ENCODE measurements at places on chromosomes 7 and 10.

GRCh38 chr10:75825661-75826060 is 394.2 kb downstream of the LRMDA start:
- no peaks in the 10 kb centered on the region for H3K4me1 ChIP-seq
- no peaks in the 10 kb centered on the region for H3K27me3 ChIP-seq
- H3K36me3 ChIP-seq, result no peaks in the 10 kb centered on the region
- no peak overlapping the region for H3K27ac ChIP-seq
- H3K4me3 ChIP-seq, result no peak overlapping the region
- no peak for DNase-seq

- H3K4me3 ChIP-seq, result no peak overlapping the region
- no peak for DNase-seq
- H3K36me3 ChIP-seq, result no peaks in the 10 kb centered on the region
- H3K4me1 ChIP-seq, result peaks cover 20% of the 10 kb centered on the region
Measured at GRCh38 chr7:86768967-86769760, 125.5 kb downstream of the GRM3 start.

GRCh38 chr10:13587391-13587790 is 626 bp downstream of the PRPF18 start:
- H3K36me3 ChIP-seq, result no peaks in the 10 kb centered on the region
- H3K4me1 ChIP-seq, result peaks cover 24% of the 10 kb centered on the region
- no peak overlapping the region for H3K27ac ChIP-seq
- peak overlapping the region; percentile 100 for H3K4me3 ChIP-seq

GRCh38 chr7:15087771-15088170 is 185.2 kb upstream of the DGKB start:
- no peaks in the 10 kb centered on the region for H3K27me3 ChIP-seq
- H3K4me1 ChIP-seq, result peaks cover 3% of the 10 kb centered on the region
- H3K27ac ChIP-seq, result peak overlapping the region; percentile 5

DNA sequence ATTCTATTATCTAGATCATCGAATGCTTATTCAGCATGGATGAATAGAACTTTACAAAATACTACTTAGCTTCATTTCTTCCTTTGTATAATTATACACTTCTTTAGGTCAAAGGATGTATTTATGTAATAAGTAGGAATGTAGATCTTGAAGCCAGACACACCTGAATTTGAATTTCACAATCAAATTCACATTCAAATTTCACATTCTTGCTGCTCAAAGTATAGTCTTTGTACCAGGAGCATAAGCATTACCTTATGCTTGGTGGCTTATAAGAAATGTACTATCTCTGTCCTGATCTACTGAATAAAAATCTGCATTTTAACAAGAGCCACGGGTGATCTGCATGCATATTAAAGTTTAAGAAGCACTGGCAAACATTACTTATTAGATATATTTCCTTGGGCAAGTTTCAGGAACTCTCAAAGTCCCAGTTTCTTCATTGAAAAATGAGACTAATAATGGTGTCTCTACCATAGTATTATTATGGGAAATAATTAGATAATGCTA is 112.8 kb downstream of the CACNA2D1 start:
- DNase-seq, result no peak
- no peak overlapping the region for H3K27ac ChIP-seq
- no peaks in the 10 kb centered on the region for H3K36me3 ChIP-seq

GRCh38 chr10:13972609-13973008 is 358.1 kb downstream of the FRMD4A start:
- no peaks in the 10 kb centered on the region for H3K27me3 ChIP-seq
- peaks cover 3% of the 10 kb centered on the region for H3K4me1 ChIP-seq
- no peaks in the 10 kb centered on the region for H3K36me3 ChIP-seq
- no peak for DNase-seq
- no peak overlapping the region for H3K27ac ChIP-seq
- H3K4me3 ChIP-seq, result no peak overlapping the region

DNA sequence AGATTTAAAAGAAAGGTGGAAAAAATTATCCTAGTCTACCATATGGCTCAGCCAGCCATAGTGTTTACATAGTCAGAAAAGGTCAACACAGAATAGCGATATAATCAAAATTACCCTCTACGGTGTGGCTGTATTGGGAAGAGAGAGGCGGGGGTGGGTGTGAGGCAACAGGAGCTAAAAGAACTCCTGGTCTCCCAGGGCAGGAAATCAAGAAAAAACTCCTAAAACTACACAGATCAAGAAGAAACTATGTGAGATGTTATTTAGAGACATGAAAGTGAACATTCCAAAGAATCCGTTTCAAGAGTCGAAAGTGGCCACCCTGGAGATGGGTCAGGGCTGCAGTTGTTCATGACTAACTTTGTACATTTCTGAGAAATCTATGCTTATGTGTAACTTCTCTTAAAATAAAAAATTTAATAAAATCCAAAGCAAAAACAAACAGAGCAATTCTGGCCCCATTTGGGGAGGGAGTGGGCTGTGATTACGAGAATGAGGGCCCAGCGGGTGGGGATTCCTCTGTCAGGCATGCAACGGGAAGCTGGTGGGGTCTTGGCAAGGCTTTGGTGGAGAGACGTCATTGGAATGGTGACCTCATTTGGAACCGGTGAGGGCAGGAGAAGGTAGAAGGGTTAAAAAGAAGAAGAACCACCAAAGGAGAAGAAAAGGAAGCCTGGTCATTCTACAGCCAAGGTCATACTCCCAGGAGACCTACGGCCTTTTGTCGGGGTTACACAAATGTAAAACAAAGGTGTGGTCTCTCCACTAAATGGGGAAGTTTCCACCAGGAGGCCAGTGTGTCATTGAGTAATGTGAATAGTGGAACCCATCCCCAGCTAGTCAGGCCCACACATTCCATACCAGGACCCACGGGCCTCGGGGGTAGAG is 71.2 kb upstream of the DUSP5 start:
- no peaks in the 10 kb centered on the region for H3K27me3 ChIP-seq
- no peak for DNase-seq
- H3K36me3 ChIP-seq, result no peaks in the 10 kb centered on the region
- no peak overlapping the region for H3K27ac ChIP-seq

DNA sequence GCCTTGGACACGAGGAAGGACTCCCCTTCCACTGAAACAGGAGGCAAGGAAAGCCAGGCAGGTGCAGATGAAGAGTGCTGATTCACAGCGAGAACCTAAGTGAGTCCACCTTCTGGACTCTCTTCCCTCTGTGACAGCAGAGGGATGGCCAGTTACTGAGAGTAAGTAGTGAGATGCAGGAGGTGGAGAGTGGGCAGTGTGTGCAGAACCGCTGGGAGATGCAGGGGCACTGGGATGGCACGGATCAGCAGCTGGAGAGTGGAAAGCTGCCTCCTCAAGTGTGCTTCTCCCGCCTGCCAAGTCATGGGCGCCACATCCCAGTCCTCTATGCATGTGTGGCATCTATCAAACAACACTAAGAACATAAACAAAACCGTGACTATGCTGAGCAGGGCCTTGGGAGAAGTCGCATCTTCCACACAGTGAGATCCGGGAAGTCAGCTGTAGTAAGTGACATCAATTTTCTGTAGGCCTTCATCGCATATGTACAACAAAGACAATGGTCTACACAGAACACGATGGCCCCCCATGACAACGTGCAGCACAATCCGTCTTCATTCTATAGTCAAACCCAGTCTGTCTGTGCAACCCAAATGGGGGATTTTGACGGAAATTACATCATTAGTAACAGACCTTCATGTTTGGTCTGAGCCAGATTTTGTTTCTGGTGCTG is 217.4 kb upstream of the KLF14 start:
- no peak overlapping the region for H3K27ac ChIP-seq
- no peaks in the 10 kb centered on the region for H3K4me1 ChIP-seq
- no peaks in the 10 kb centered on the region for H3K27me3 ChIP-seq

DNA sequence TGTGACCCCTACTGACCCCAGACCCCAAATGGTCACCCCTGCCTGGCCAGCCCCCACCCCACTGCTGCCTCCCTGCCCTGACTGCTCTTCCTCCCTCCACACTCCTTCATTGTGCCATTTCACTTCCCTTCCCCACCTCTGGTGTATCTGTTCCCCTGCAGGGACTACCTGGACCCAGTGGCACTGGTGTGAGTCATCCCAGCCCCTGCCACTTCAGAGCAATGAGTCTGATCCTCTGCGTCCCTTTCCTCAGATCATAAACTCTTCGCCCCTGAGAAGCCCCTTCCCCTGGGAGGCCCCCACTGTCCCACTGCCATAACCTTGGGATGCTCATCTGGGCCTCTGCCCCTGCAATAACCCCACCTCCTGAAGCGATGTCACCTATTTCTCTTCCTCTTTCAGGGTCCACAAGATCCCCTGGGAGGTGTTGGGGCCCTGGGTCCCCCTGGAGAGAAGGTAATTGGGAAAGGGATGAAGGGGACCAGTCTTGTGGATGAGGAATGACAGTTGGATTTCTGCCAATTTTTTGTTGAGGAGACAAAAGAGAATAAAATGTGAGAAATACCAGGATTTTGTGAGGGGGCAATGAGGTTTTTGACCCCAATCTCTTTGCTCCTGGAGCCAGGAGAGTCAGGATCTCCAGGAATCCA is 19.1 kb upstream of the VOPP1 start:
- DNase-seq, result no peak
- no peak overlapping the region for H3K4me3 ChIP-seq
- H3K27ac ChIP-seq, result no peak overlapping the region
- no peaks in the 10 kb centered on the region for H3K4me1 ChIP-seq
- peaks cover 13% of the 10 kb centered on the region for H3K27me3 ChIP-seq
- H3K36me3 ChIP-seq, result no peaks in the 10 kb centered on the region

DNA sequence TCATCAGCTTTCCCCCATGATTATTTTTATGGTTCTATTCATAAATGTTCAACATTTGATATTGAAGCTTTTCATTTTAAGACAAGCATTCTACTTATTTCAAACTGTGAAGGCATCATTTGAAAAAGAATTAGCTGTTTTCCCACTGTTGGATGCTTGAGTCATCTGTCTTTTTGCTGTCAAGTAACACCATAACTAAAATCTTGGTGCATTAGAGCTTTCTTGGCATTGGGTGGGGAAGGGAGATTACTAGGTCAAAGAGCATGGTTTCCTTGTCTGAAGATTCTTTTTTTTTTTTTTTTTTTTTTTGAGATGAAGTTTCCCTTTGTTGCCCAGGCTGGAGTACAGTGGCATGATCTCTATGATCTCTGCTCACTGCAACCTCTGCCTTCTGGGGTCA is 68.5 kb downstream of the CTBP2 start:
- H3K27ac ChIP-seq, result no peak overlapping the region
- H3K4me1 ChIP-seq, result peaks cover 72% of the 10 kb centered on the region
- H3K27me3 ChIP-seq, result no peaks in the 10 kb centered on the region
- no peak overlapping the region for H3K4me3 ChIP-seq
- DNase-seq, result no peak

GRCh38 chr7:111529507-111530355 is 32.6 kb downstream of the IMMP2L start:
- peaks cover under 1% of the 10 kb centered on the region for H3K36me3 ChIP-seq
- no peaks in the 10 kb centered on the region for H3K27me3 ChIP-seq
- no peak for DNase-seq
- H3K4me1 ChIP-seq, result no peaks in the 10 kb centered on the region
- H3K4me3 ChIP-seq, result no peak overlapping the region

- no peaks in the 10 kb centered on the region for H3K36me3 ChIP-seq
- H3K4me3 ChIP-seq, result no peak overlapping the region
- H3K27ac ChIP-seq, result no peak overlapping the region
- H3K27me3 ChIP-seq, result no peaks in the 10 kb centered on the region
- no peak for DNase-seq
- H3K4me1 ChIP-seq, result peaks cover 5% of the 10 kb centered on the region
Measured at GRCh38 chr10:34959786-34960185, 130.4 kb downstream of the CUL2 start.

DNA sequence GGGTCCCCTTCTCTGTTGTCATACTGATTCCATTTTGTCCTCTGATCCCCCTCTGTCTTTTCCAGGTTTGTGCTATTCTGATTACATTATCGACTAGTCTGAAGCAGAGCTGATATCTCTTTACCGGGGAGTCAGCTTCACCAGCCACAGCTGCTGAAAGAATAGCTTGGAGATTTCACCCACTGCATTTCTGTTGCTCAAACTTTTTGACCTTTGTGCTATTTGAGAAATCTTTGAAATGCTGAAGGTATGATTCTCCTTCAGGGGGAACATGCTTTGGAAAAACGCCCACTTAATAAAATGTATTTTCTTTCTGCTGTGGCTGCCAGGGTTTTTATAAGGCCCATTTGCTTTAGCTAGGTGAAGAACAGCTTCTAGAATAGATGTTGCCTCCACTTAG is 197.8 kb upstream of the TCF7L2 start:
- DNase-seq, result no peak
- H3K4me1 ChIP-seq, result peaks cover 26% of the 10 kb centered on the region
- no peak overlapping the region for H3K4me3 ChIP-seq
- no peaks in the 10 kb centered on the region for H3K27me3 ChIP-seq

DNA sequence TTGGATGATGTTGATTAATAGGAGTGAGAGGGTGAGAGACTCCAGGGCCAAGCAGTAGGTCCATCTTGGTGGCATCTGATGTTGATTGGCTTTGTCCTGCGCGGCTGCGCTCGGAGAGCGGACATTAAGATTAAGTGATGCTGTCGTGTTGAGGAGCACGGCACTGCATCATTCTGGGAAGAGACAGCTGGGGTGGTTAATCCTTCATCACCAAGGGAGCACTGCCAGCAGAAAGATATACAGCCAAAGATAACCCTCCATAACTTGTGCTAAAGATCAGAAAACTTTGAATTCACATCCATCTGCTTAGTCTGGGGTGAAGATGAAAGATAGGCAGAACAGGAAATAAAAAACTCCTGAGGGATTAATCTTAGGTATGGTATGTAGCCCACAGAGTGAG is 208.3 kb downstream of the LRMDA start:
- peaks cover 7% of the 10 kb centered on the region for H3K27me3 ChIP-seq
- no peak overlapping the region for H3K4me3 ChIP-seq
- no peak overlapping the region for H3K27ac ChIP-seq
- no peaks in the 10 kb centered on the region for H3K36me3 ChIP-seq
- DNase-seq, result no peak

- peak; percentile 70 for DNase-seq
- H3K27ac ChIP-seq, result no peak overlapping the region
- no peaks in the 10 kb centered on the region for H3K36me3 ChIP-seq
- H3K4me1 ChIP-seq, result peaks cover 33% of the 10 kb centered on the region
- H3K4me3 ChIP-seq, result peak overlapping the region; percentile 77
Measured at GRCh38 chr10:13440185-13441061, 88.4 kb downstream of the BEND7 start.

GRCh38 chr10:27816320-27816719 is 70.7 kb upstream of the MKX start:
- DNase-seq, result no peak
- no peak overlapping the region for H3K27ac ChIP-seq
- H3K4me1 ChIP-seq, result no peaks in the 10 kb centered on the region
- no peaks in the 10 kb centered on the region for H3K36me3 ChIP-seq

DNA sequence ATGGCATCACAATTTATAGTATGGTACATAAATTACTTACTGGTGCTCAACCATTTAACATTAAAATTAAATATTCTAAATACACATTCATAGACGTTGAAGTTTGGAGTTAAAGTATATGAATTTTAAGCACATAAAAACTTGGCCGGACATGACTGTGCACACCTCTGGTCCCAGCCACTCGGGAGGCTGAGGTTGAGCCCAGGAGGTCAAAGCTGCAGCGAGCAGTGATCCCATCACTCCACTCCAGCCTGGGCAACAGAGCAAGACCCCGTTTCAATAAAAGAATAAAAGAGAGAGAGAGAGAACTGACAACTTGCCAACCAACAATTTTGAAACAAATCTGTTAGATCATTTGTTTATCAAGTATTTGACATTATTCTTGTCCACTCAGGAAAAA is 943.3 kb upstream of the KCND2 start:
- no peaks in the 10 kb centered on the region for H3K36me3 ChIP-seq
- no peak overlapping the region for H3K27ac ChIP-seq
- H3K4me3 ChIP-seq, result no peak overlapping the region

- H3K36me3 ChIP-seq, result no peaks in the 10 kb centered on the region
- peaks cover 9% of the 10 kb centered on the region for H3K4me1 ChIP-seq
- H3K27me3 ChIP-seq, result no peaks in the 10 kb centered on the region
- no peak for DNase-seq
Measured at GRCh38 chr10:77602913-77603533, 34.6 kb downstream of the KCNMA1 start.
